GM06990 (cell line): ENCODE measurements at places on chromosomes 12 and 14.

DNA sequence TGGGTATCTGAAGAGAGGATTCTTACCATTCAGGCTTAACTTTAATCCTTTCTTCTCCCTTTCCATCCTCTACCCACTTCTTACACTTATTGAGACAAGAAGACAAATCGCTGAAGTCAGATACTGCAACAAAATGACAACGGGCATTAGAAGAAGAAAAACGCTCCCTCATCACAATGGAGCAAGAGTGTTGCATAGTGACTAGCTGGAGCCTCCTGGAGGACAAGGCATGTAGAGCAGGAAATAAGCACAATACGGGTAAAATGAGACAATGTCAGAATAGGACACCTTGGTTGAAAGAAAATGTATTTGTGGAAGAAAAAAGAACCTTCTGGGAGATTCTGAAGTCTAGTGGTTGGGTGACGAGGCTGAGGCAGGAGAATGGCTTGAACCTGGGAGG lies 501.0 kb downstream of the RERGL start:
- no peak for DNase-seq

DNA sequence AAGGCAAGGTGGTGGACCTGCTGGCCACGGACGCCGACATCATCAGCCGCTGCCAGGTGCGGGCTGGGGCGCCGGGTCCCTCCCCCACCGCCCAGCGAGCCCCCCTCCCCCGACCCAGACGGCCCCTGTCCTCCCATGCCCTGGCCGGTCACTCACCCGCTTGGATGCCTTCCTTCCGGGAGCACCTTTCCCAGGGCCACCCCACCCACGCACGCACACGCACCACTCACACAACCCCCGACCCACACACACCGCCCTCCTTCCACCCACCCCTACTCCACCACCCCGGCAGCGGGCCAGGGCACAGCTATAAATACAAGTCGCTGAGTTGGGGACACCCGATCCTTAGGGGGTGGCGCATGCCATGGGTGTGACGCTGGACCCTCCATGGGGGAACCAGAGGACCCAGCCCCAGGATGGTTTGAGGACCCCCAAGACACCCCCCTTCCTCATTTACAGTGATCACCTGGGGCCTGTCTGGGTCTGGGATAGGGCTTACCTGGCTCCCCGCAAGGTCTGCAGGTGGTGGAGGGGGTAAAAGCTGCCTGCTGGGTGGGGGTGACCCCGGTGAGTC lies 465 bp downstream of the ADSS1 start:
- no peak for DNase-seq

DNA sequence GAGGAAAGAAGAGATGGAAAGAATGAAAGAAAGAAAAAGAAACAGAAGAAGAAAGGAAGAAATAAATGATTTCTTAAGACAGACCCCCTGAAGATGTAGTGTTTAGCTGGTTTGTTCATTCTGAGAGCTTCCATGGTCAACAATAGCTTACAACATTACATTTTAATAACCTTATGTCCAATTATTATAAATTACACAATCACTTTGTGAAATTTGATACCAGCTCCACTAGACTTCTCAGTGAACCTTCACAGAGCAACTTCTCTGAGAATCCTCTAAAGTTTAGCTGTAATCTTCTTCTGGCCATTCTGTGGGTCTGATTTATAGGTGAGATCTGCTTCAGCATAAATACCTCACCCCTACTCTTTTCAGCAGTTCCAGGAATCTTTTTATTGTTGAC lies 27.9 kb downstream of the SIX1 start:
- DNase-seq: no peak

DNA sequence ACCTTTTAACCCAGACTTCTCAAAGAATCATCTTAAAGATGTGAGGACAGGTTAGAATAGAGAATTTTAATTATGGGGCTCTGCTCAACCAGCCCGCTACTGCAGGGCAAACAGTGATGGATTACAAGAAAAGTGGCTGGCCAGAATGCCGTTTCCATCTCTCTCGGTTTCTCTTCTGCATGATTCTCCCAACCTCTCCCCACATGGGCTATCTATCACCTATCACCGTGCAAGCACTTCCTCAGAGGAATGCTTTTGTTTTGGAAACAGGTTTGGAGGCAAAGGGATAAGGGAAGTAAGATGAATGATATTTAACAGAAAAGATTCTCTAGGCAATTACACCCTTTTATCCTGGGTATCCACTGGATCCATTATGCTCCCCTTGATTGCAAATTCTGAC lies 37.4 kb upstream of the PHC1 start:
- DNase-seq: no peak
